Activated CD8-positive, alpha-beta memory T cell treated with anti-CD3 and anti-CD28 coated beads, Interleukin-2, amount 50 U/mL, for 48 hours (primary cell): ENCODE measurements at places on chromosomes 12 and 14.

DNA sequence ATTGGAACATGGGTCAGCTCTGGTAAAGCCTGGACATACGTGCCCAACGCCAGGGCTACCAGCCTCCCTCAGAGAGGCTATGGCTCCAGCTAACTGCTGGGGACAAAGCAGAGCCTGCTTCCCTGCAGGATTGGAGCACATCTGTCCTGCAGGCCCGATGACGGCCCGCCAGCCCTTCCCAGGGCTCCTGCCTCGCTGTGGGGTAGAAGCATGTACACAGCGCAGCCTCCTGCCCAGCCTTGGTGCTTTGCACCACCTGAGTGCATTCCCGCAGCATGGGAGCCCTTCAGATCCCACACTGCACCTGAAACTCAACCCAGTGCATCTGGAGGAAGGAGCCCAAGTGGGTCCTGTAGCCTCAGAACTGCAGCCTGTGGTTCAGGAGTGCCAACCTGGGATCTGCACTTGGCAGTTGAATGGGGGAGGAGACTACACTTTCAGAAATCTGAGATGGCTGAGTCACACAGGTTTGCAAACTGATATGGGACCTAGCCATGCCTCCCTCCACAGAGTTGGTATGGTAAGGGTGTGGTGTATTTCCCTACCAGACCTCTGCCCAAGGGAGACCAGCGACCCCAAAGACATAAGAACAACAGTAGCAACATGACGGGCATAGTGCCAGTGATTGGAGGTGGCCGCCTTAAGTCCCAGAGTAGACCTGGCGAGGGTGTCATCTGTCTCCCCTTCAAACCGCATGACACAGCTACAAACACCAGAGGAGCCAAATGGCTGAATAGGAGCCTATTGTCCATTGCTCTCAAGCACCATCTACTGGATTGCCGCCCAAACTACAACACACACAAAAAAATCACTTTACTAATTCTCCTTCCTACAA is 273.9 kb upstream of the MIS18BP1 start:
- no peak for DNase-seq

GRCh38 chr14:104477666-104478380 is 101.7 kb upstream of the C14orf180 start:
- no peak for DNase-seq

DNA sequence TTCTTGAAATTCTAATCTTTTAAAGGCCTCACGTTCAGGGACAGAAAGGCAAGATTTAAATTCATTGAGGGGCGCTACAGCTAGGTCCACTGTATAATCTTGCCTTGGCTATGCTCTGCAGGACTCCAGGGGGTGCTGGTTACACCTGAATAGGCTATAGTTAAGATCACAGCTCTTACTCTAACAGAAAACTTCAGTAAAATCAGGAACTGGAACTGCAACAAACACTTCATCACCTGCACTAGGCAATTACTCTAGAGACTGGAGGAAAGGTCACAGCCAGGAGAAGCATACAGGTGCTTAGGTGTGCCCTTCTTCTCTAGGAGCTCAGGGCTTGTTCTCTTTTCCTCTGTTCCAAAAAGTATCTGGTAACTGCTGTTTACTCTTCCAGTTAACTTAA is 20.9 kb downstream of the SLCO1C1 start:
- DNase-seq: no peak

GRCh38 chr14:73290279-73290678 is 53.0 kb downstream of the PAPLN start:
- DNase-seq: no peak

DNA sequence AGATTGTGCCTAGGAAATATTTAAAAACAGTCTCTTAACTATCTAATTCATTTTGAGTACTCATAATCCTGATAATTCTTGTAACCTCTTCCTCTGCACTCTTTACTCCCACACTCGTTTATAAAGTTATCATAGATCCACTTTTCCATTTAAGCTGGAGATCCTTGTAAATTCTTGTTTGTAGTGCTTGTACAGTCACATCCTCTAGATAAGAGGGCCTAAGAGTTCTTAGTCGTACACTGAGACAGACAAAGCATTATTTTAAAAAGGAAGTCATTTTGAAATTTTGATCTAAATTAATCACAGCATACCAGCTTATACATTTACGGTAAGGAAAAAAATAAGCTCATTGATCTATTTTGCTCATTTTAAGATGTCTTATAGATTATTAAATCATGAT is 42.5 kb downstream of the LMO3 start:
- DNase-seq: no peak

DNA sequence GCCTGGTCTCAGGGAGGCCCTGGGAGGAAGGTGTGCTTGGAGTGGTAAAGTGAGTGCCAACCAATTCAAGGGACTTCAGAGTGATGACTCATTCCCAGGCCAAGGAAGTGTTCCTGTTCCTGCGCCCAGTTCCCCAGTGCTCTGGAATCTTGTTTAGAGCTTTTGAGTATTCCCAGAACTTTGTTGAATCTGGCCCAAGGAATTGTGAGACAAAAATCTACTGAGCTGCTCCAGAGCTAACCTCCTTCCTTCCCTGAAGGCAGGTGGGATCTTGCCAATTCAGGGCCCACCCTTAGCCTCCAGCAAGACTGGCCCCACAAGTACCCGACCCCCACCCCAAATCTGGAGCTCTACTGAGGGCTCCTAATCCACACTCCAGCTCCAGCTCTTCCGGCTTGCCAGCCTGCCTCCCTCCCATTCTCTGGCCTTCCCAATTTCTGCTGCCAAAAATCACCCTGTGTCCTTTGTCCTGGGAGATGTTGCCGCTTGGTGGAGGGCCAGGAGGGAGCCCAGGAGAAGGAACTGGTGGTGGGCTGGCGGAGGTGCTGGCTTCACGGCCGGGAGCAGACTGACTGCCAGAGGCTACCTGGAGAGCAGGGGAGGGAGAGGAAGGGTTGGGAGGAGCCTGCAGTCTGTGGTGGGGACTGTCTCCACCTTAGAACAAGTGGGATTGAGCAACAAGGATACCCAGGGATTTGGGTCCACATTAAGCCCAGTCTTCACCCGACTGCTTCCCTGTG is 2.0 kb upstream of the ATN1 start:
- no peak for DNase-seq

- DNase-seq: no peak
Measured at GRCh38 chr12:111773801-111774551, 7.2 kb downstream of the ALDH2 start.

DNA sequence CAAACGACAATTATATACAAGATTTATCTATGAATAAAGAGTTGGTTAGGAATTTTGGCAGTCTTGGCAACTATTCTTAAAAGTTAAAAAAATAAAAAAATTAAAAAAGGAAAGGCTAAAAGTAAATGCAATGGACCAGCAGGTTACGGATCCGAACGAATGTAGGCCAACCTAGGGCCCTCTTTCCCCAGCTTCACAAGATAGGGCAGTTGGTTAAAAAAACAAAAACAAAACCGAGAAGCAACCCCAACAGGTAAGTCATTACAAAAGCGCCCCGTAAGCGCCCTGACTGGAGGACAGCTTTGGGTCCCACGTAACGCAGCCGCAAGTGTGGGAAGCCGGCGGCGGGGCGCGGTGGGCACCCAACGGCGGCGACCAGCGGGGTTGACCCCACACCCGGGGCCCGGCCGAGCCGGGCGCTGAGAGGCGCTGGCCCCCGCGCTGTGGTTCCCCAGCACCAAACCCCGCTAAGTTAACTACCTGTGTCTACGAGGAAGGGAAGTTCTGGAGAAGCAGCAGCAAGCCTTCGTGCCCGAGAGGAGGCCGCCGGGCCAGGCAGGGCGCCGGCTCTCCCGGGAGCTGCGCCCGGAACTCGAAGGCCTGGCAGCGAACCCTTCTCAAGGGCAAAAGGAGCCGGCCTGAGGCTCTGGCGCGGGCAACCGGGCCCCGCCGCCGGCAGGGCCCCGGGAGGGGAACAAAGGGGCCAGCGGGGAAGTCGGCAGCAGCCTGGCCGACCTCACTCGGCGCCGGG is 882 bp downstream of the HECTD1 start:
- DNase-seq: peak; percentile 83

DNA sequence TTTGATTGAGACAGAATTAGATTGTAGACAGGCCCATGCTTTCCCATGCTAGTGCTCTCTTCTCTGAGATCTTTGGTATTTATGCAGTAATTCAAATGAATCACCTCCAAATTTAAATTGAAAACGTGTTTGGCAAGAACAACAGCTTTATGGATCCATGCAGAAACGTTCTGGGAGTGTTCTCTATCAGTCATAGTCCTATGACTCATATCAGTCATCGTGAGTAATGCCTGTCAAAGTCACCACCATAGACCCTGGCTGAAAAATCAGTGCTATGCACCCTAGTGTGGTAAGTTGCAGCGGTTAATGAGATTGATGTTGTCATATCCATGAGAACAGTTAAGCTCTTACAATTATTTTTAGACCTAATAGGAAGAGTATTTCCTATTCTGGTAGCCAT is 90.1 kb upstream of the FOXG1 start:
- no peak for DNase-seq

DNA sequence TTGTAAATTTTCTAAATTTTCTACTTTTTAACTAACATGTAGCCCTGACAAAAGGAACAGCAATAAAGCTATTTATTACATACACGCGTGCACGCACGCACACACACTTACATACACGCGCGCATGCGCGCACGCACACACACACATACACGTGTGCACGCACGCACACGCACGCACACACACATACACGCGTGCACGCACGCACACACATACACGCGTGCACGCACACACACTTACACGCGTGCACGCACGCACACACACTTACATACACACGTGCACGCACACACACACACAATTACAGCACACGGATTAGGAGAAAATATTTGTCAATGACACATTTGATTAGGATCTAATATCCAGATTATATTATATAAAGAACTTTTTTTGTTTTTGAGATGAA is 27.9 kb downstream of the DHX37 start:
- no peak for DNase-seq

DNA sequence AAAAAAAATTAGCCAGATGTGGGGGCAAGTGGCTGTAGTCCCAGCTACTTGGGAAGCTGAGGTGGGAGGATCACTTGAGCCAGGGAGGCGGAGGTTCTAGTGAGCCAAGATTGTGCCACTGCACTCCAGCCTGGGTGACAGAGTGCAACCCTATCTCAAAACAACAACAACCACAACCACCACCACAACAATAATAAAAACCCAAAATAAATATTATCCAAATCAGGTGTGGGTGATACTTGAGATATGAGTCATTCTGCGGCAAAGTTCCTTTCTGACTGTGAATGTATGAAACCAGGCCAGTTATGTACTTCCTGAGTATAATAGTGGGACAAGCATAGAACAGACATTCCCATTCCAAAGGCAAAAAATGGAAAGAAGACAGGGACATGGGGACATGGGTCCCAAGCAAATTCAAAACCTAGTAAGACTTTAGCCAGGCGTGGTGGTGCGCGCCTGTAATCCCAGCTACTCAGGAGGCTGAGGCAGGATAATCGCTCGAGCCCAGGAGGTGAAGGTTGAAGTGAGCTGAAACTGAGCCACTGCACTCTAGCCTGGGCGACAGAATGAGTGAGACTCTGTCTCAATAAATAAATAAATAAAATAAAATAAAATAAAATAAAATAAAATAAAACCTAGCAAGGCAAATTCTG is 9.7 kb upstream of the ERC1 start:
- no peak for DNase-seq

- DNase-seq: no peak
Measured at GRCh38 chr12:52175371-52176350, 16.2 kb downstream of the KRT80 start.

DNA sequence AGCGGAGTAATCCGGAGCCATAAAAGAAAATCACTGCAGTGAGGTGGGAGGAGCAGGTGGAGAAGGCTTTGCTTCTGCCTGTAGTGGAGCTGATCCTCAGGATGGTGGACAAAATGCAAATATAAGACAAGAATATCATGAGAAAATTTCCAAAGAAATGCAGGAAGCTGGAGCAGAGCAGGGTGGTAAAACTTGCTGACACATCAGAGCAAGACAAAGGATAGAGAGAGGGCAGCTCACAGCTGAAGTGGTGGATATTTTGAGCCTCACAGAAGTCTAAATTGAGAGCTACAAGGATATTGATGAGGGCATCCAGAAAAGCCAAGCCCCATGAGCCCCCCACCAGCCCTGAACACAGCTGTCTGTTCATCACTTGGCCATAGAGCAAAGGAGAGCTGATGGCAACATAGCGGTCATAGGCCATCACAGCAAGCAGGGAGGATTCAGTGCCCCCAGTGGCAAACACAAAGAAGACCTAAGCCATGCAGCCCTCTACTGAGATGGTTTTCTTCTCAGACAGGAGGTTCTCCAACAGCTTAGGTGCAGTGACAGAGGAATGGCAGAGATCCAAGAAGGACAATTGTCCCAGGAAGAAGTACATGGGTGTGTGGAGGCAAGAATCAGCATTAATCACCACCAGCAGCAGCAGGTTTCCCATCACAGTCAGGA is 30.0 kb upstream of the ANP32D start:
- no peak for DNase-seq

GRCh38 chr12:57477710-57478681 is 1.7 kb downstream of the ARHGAP9 start:
- DNase-seq: no peak

GRCh38 chr12:70052476-70052875 is 190.8 kb upstream of the CNOT2 start:
- no peak for DNase-seq

DNA sequence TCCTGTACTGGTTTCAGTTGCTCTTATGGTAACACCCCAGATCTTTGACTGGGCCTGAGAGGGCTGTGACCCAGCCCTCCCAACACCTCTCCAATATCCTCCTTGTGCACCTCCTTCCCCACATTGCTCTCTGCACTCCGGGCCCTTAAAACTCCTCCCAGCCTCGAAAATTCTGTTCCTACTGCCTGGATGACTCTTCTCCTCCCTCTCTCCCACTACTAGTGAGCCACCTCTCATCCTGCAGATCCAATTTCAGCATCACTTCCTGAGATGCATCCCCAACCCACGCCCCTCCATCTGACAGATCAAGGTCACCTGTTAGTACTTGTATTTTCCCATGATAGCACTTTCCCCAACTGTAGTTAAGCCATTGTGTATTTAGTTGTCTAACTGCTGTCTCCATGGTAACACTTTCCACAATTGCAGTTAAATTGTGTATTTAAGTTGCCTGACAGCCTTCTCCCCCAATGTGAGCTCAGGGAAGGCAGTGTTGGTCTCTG is 11.5 kb upstream of the NT5DC3 start:
- no peak for DNase-seq

DNA sequence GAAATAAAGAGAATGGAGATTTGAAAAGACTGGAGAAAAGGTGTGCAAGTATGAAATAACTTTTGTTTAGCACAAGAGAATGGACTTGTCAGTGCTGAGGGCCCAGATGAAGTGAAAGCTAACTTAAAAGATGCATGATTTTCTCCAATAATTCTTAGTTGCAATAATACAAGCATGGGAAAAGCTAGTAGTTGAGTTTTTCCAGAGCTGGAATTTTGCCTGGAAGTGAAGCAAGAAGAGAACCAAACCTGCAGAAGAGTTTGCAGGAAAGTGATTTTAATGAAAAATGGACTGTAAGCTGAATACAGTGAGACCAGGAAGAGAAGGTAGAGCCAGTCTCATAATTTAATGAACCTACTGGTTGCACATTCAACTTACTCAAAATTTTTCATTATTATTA is 69.3 kb upstream of the FSCB start:
- no peak for DNase-seq

DNA sequence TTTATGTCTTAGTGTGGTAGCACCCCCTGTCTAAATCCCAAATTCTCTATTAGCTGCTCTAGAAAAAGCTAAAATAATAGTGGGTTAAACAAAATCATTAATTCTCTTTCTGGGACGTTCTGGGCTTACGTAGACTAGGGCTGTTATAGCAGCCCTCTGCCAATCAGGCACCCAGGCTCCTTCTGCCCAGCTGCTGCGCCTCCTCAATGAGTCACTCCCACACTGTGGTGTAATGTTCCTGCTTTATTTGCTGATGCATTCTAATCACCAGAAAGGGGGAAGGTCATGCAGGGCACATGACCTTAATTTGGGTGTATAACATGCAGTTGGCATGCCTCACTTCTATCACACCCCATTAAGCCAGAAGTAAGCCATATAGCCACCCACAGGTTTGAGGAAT is 294.5 kb downstream of the GALC start:
- DNase-seq: no peak
